RPMI8226 (cell line): ENCODE measurements at places on chromosomes 1 and 21.
A peak's percentile ranks its signal among the peaks of the same experiment; 100 is the strongest.

- no peak for DNase-seq
These were observed 39.2 kb downstream of the EIF2B3 start for GRCh38 chr1:44947063-44947773.

DNA sequence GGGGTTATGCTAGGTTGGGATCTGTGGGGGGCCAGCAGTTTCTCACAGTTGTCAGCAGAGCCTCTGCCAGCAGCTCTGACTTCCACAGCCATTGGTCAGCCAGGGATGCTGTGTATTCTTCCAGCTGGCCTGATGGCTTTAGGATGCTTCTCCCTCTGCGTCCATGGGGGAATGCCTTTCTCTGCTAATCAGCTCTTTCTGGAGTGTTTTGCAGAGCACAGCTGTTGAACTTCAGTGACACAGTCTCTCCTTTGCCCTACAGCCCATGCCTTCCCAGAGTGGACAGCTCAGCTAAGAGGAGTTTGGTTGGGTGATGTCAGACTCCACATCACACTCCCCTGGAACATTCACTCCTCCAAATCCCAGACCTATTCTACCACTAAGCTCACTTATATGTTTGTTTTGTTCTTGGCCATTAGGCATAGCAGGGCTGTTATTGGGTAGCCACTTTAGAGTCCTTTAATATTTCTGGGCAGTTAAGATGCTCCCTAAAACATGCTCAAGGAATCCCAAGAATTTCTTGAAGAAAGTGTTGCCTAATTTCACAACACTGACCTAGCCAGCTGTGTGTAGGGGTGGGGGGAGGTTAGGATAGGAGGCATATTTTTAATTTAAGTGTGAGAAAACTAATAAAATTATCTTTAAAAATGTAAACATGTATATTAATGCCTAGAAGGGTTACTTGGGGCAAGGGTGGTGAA, 75.3 kb upstream of the KIAA0040 start:
- no peak for DNase-seq

DNA sequence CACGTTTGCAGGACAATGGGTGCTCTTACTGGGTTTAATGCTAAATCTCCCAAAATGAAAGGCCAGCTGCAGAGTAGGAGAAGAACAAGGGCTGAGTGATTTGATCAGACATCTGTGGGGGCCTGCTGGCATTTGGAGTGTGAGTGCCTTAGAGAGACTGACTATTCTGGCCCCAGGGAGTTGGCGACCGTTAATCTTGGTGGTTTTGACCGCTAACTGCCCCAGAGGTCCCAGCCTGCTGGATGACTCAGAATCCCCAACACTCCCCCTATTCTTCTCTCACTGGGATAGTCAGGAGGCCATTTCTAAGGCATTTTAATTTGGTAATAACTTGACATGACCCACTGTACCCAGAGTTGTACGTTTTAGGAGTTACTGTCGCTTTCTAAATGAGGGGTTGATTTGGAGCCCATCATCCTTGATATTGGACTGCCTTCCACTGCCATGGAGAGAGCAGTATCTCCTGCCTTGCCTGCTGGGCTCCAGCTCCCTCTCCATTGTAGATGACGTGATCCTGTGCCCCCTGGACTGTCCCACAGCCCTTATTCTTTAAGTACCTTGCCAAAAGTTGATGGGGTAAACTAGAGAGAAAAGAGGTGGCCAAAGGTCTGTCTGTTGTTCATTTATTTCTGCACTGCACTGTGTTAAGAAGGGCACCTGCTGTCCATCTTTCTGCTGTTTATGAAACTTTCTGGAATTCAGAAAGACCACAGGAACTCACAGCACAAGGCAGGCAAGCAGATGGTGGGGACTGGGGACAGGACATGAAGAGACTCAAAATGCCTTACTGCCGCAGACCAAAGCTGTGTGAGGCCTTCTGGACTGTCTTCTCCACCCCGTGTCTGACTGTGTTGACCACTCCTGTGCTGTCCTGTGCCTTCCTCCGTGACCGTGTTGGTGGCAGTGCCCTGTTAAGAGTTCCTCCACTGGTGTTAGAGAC, 98.2 kb upstream of the ARTN start:
- peak; percentile 82 for DNase-seq

- no peak for DNase-seq
These were observed 191.0 kb upstream of the VAMP3 start for GRCh38 chr1:7579831-7580804.

DNA sequence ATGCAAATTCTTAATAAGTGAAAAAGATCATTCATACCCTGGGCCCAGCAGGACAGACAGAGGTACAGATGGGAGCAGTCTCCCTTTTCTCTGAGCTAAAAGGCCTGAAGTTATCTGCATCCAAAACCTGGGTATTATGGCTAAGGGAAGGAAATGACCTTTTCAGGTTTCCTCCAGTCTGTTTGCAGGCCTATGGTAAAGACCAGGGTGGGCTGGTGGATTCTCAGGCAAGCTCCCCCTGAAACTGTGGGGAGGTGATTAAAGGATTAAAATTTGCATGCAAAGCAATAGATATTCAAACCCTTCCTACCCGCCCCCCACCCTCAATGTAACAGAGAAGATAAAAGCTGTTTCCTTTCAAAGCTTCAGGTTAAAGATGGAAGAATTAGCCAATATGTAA, 471.8 kb upstream of the RUNX1 start:
- DNase-seq = no peak

DNA sequence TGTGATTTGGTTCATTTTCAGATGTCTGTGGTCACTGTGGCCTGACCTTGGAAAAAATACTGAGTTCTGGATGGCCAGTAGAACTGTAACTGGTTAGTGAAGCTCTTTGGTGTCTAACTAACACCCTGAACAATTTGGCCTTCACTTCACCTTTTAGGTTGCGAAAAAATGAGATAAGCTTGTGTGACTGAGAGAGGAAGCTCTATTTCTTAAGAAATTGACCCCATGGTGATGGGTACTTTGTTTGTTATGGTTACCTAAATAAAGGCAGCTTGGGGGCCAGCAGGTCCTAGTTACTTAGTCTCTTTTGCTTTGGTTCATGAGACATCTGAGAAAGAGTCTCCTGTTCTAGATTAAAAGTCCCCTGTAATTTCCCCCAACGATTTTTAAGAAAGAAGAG, 181.6 kb downstream of the ZNF326 start:
- no peak for DNase-seq

DNA sequence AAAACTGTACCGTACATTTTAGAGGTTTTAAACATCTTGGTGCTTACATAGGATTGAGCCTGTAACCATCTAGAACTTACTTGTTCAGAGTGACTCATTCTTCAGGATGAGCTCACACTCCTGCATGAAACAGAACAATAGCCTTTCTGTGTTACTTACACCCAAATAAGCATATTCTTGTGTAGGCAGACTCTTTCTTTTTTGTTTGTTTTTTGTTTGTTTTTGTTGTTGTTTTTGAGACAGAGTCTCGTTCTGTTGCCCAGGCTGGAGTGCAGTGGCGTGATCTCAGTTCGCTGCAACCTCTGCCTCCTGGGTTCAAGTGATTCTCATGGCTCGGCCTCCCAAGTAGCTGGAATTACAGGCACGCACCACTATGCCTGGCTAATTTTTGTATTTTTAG, 3.8 kb upstream of the CA6 start:
- no peak for DNase-seq

- DNase-seq = no peak
These were observed 13.8 kb downstream of the UBE4B start for GRCh38 chr1:10046356-10047085.

GRCh38 chr1:40844079-40844478, 18.1 kb downstream of the CITED4 start:
- DNase-seq = peak; percentile 80

DNA sequence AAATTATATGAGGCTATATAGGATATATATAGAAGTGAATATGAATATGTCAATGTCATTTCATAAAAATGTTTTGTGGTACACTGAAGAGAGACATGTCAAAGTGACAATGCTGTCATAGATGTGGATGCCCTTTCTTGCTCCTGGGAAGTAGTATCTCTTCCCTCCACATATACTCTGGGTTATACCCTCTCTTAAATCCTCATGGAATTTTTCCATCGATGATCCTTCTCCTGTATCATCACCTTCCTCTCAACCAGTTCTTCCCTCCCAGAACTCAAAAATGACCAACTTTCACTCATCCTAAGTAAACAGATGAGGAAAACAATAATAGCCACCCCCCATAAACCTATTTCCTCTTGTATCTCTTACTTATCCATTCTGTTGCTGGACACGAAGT, 351.5 kb downstream of the USP25 start:
- no peak for DNase-seq

GRCh38 chr1:16145662-16146278, 10.1 kb downstream of the EPHA2 start:
- no peak for DNase-seq

DNA sequence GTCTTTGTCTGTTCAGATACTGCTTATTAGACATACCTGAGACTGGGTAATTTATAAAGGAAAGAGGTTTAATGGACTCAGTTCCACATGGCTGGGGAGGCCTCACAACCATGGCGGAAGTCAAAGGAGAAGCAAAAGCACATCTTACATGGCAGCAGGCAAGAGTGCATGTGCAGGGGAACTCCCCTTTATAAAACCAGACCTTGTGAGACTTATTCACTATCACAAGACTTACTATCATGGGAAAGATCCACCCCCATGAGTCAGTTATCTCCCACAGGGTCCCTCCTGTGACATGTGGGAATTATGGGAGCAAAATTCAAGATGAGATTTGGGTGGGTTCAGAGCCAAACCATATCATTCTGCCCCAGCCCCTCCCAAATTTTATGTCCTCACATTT, 7.1 kb upstream of the PSMA5 start:
- no peak for DNase-seq

- no peak for DNase-seq
These were observed 121.7 kb downstream of the FGGY start for GRCh38 chr1:59418363-59419144.

DNA sequence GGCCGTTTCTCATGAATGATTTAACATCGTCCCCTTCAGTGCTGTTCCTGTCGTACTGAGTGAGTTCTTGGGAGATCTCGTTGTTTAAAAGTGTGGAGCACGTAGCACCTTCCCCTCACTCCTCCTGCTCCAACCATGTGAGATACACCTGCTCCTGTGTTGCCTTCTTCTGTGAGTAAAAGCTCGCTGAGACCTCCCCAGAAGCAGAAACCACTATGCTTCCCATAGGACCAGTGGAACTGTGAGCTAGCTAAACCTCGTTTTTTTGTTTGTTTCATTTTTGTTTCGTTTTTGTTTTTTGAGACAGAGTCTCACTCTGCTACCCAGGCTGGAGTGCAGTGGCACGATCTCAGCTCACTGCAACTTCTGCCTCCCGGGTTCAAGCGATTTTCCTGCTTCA, 198.6 kb downstream of the NCAM2 start:
- no peak for DNase-seq

DNA sequence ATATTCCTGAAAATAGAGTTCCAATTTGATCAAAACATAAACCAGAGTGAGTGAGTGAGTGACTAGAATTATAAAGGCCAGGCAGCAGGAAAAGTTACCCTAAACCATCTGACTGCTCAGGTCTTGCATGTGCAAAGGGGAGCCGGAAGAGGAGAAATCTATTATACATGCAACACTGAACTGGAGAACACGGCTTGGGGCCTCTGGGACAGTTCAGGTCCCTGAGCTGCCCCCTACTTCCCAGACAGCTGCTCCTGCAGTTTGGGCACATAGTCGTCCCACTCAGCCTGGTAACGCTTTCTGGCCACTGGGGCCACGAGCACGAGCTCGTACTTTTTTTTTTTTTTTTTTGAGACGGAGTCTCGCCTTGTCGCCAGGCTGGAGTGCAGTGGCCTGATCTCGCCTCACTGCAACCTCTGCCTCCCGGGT, 40.1 kb downstream of the PTPRC start:
- DNase-seq = no peak
